ENCODE measurements at places on chromosomes 2 and 18.

GRCh38 chr2:1277634-1278033 is 135.6 kb upstream of the TPO start:
- no peak for DNase-seq

- no peak for DNase-seq
Observed at GRCh38 chr2:207698301-207698700, 13.1 kb upstream of the CCNYL1 start.

DNA sequence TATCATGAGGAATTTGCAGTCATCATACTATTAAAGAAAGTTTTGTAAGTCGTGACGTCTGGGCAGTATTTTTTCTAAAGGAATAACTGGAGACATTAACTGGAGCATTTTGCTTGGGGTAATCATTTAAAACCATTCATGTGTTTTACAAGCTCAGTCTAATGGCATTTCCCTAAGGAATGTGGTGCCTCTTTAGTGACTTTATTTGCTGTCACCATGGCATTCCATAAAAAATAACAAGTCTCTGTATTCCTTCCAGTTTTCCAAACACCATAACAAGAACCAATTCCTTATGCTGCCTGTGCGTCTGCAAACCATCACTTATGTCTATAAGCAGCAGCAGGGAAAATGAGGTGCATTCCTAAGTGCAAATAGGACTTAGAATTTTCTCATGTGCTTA is 82.8 kb downstream of the EPB41L3 start:
- no peak for DNase-seq

- no peak for DNase-seq
Observed at GRCh38 chr2:101440127-101440738, 34.7 kb downstream of the RFX8 start.

DNA sequence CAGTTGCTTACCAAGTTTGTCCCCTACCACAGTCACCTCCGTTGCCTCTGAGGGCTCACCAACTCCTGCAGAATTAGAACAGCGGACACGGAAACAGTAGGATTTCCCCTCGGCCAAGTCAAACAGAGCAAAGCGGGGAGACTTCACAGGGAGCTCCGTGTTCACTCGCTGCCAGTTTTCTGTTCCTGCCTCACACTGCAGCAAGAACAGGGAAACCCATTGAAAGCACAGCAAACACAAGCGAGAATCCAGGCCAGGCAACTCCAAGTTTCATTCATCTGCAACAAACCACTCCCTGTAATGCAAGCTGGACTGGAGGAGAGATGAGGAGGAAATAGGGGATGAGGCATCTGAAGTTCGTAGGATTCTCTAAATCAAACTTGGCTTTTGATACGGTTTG is 84.2 kb downstream of the MYOM1 start:
- no peak for DNase-seq

All from 8988T (cell line).